Jurkat, Clone E6-1 (cell line): ENCODE measurements at places on chromosomes 7 and 10.
A peak's percentile ranks its signal among the peaks of the same experiment; 100 is the strongest.

- no peak for DNase-seq
Measured at GRCh38 chr10:73894245-73894971, 16.5 kb upstream of the PLAU start.

DNA sequence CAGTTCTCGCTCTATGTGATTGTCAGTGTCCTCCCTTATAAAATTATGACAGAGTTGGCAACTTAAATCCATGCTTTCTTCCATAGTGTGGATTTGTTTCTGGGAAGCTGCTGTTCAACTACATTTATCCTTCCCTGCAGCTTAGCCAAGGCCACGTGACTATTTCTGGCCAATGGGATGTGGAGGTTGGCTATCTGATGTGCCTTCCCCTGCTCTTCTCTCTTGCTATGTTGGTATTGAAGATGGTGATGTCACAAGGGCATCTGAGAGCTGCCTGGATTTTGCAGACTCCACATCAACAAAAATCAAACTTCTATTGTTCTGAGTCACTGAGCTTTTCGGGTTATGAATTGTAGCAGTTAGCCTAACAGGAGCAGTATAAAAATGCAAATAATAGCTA, 164.9 kb upstream of the RHOBTB1 start:
- no peak for DNase-seq

GRCh38 chr10:34830217-34830822, 15.2 kb upstream of the PARD3 start:
- peak; percentile 37 for DNase-seq

- no peak for DNase-seq
Measured at GRCh38 chr7:155680864-155681263, 36.4 kb downstream of the RBM33 start.

DNA sequence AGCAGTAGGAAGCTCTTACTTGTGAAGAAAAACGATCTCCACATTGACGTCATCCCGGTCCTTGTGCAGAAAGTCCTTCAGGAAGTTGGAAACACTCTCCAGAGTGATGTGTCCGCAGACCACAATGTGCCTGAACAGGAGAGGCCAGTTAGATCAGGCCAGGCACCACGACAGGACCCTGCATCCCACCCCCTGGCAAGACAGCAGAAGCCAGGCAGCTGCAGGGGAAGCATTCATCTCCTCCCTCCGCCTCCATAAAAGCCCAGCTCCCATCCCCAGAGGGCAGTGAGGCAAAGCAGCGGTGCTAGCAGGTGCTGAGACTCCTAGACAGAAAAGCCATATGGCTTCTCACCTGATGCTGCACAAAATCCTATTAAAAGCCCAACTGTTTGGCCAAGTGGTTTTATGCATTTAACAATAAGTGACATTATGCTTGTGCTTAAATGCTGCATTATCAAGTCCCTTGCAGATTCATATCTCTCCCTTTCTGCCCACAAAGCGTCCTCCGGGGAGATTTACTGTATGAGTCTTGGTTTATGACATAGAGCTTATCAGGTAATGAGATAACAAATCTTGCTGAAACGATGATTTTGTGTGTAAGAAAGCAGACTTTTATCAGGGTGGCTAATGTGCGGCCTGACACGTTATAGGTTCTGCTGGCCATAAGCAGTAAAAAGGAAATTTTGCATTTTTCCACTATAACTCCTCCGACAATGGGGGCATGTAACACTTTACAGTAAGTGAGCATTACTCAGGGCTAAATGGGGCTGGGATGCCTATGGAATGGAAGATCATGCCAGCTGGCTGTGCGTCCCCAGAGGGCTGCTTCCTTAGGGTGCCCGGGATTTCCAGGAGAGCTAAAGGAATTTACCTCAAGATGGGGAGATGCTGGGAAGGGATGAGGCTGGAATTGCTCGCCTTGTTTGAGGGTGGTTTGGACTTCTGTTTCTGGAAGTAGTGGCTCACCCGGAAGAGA, 546.9 kb downstream of the KCNMA1 start:
- no peak for DNase-seq

DNA sequence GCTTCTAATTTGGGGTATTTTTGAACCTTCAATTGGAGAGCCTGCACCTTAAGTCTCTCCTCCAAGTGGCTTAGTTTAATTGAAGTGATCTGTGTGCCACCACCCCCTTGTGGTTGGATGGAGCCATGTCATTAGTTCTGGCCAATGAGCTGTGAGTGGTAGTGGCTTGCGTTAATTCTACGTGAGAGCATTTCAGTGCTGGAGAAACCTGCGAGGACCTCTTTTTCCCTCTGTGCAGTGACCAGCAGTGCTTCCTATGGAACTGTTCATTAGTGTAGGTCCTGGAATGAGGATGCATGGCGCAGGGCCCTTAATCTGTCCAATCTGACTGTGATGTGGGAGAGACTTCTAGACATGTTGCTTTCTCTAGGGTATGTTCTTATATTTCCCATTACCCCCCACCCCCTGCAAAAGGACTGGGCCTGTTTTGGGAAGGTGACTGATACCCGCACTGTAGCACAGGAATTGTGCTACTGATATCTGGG, 3.8 kb downstream of the HILPDA start:
- peak; percentile 78 for DNase-seq

GRCh38 chr7:112383671-112384417, 66.4 kb upstream of the IFRD1 start:
- DNase-seq: peak; percentile 51

DNA sequence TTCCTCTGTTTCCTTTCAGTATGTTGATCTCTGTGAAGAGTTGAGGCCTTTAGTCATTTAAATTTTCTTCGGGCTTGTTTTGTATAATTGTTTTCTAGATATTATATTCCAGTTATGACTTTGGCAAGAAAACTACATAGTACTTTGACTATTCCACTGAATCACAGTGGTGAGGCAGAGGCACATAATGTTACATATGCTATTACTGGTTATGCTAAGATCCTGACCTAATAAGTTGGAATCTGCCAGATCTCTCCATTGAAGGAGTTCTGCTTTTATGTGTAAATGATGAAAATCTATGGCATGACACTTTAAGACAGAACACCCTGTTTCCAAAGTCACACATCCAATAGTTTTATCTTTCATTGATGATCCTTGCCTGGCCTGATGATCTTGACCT, 83.7 kb downstream of the CYP2C19 start:
- DNase-seq: no peak

DNA sequence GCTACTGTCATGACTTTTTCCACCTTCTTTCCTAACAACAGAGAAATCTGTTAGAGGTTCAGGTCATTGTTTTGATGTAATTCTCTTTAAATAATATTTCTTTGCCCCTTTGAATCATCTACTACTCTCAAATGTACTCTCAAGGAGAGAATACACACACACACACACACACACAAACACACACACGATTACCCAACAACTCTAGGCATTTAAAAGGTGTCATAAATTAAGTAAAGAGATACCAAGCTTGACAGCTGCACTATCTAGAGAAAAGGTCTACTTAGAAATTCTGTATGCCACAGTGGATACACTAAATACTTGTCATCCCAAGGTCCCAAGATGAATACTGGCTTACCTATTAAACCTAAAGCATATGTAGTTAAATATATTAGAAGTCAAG, 4.8 kb downstream of the PANK1 start:
- no peak for DNase-seq

GRCh38 chr10:65827359-65827758, 1098.5 kb upstream of the LRRTM3 start:
- no peak for DNase-seq

GRCh38 chr10:88064608-88065382, 201.4 kb downstream of the PTEN start:
- peak; percentile 98 for DNase-seq

GRCh38 chr7:81447351-81447952, 322.4 kb downstream of the HGF start:
- peak; percentile 12 for DNase-seq

- no peak for DNase-seq
Measured at GRCh38 chr7:87528730-87529129, 53.2 kb upstream of the ABCB4 start.

DNA sequence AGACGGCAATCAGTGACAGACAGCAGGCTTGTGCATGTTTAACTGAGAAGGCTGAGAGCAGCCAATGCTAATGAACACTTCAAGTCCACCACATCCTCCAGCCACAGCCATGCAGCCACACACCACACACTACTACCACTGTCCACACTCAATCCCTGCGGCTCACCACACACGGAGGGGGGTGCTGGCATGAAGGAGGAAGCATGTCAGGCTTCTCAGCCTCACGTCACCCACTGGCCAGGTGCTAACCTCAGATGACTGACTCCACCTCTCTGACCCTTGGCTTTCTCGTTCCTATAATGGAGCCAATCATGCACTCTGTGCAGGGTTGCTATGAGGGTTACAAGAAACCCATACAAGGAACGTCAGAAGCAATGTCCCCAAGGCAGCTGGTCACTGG, 165.4 kb upstream of the RNF32 start:
- DNase-seq: no peak

- DNase-seq: no peak
Measured at GRCh38 chr7:129512192-129512591, 9.9 kb downstream of the SMKR1 start.

GRCh38 chr10:13365243-13365642, 17.1 kb upstream of the SEPHS1 start:
- no peak for DNase-seq

DNA sequence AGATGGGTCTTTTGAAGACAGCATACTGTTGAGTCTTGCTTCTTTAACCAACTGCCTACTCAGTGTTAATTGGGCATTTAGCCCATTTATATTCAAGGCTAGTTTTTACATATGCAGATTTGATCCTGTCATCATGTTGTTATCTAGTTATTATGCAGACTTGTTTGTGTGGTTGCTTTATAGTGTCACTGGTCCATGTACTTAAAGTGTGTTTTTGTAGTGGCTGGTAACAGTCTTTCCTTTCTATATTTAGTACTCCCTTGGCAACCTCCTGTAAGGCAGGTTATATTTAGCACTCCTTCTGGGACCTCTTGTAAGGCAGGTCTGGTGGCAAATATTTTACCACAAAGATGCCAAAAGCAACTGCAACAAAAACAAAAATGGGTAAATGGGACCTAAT, 66.7 kb downstream of the TES start:
- DNase-seq: no peak

- peak; percentile 10 for DNase-seq
Measured at GRCh38 chr7:118918556-118918955, 694.1 kb downstream of the ANKRD7 start.

- DNase-seq: no peak
Measured at GRCh38 chr7:112238852-112239610, 32.5 kb downstream of the ZNF277 start.

DNA sequence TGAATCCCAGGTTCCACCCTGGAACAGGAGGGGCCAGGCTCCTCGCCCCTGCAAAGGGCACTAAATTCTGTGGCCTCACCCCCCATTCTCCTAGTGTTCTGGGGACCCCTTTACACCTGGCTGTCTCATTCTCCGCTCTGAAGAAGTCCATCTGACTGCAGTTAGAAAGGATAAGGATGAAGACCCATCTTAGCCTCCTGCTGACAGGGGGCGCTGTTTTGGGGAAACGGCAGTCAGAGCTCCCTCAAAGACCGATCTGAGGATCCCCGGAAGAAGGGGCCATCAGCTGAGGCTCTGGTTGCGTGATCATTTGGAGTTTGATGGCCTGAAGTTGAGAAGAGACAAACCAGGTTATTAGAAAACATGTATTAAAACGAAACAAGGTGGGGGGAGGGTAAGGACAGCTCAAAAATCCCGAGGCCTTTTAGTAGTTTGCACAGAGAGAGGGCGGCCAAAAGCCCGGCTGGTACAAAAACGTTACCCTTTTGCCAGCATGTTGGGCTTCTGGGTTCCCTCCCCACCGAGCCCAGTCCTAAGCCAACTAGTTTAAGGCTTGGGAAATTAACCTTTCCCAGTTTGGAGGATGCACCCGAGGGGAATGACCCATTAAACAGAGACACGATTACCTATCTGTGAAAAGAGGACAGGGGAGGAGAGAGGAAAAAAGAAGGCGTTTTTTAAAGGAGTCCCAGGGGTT, 102.8 kb downstream of the CHN2 start:
- DNase-seq: no peak

DNA sequence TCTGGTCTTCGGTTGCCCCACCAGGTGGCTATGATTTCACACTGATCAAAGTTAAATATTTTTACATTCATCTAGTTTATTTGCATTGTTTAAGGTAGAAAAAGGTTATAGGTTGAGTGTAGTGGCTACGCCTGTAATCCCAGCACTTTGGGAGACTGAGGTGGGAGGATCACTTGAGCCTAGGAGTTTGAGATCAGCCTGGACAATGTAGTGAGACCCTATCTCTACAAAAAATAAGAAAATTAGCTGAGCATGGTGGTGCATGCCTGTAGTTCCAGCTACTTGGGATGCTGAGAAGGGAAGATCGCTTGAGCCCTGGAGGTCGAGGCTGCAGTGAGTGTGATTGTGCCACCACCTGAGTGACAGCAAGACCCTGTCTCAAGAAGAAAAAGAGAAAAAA, 3.8 kb downstream of the CCM2 start:
- DNase-seq: no peak

- DNase-seq: no peak
Measured at GRCh38 chr10:79488870-79489269, 23.5 kb upstream of the EIF5AL1 start.

- no peak for DNase-seq
Measured at GRCh38 chr7:106420736-106421135, 136.0 kb upstream of the NAMPT start.

GRCh38 chr10:11082526-11082925, 64.9 kb downstream of the CELF2 start:
- no peak for DNase-seq

GRCh38 chr10:33506391-33506790, 171.9 kb upstream of the NRP1 start:
- no peak for DNase-seq

DNA sequence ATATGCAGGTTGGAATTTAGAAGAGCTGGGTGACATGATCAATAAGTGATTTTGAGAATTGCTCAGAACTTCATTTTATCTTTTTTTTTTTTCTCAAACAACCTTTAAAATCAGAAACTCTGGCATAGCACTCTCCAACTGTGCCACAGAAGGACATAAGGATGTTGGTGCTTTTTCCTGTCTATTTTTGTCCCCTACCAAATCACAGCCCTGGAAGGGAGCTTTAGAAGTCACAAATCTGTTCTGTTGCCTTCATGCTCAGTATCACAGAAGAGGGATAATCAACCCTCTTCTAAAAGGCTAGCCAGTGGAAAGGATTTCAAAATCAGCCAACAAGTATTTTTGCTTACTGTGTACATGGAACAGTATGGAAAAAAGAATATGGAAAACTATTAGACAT, 14.8 kb upstream of the NRP1 start:
- no peak for DNase-seq

- no peak for DNase-seq
Measured at GRCh38 chr7:1248916-1249581, 16.4 kb downstream of the UNCX start.

- no peak for DNase-seq
Measured at GRCh38 chr7:44977959-44978335, 868 bp downstream of the MYO1G start.

GRCh38 chr7:152699079-152699478, 23.1 kb upstream of the XRCC2 start:
- DNase-seq: no peak
